ENCODE measurements at places on chromosomes 12 and 14.

GRCh38 chr12:49933796-49934195, 16.7 kb upstream of the AQP2 start:
- no peak for DNase-seq

DNA sequence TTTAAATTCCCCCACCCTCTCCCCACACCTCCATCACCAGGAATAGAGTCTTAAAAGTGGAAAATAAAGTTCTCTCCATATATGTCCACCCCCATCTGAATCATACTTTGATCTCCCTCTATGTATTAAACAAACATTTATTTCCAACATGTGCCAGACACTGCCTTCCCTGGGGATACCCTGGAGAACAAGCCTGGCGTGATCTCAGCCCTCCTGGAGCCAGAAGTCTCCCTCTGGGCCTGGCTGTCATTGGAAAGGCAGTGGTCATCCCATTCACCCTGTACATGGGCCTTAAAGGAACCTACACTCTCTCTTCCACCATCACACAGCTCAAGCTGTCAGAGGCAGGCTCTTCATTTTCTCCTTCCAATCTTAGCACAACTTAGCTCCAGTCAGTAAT, 143.6 kb downstream of the EMP1 start:
- DNase-seq = no peak

DNA sequence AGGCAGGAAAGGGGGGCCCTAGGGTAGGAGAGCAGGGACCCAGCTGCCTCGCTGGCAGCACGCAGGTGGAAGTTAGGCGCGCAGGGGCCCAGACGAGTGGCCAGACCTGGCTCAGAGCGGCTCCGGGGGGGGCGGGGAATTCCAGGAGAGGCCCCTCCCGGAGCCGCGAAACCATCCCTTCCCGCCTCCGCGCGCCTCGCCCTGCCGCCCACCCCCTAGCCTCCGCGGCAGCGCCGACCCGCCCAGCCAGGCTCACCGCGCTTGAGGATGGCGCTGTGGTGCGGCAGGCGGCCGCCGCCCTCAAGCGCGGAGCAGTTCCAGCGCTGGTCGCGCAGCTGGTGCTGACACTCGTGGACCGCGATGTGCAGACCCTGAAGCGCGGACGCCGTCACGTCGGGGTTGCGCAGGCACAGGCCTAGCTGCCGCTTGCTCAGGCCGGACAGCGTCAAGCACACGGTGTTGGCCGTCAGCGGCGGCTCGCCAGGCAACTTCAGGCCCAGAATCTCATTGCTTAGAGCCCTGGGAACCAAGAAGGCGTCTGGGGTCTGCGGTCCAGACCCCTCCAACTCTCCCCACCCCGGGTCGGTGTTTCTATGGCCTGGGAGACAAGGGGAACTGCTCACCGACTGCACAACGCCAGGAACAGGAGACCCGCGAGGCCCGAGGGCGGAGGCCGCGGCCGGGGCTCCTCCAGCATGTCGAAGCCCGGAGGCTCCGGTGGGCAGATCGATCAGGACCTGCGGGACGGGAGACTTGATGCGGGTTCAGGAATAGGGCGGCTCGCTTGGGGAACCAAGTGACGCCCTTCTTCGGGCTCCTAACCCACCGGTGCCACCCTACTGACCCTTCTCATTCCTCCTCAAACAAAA, 1.5 kb downstream of the WNT10B start:
- peak; percentile 48 for DNase-seq

- no peak for DNase-seq
These were observed 290.2 kb downstream of the PRKD1 start for GRCh38 chr14:29637411-29637810.

Measured in WTC11 (cell line).